MCF 10A (cell line): ENCODE measurements at places on chromosomes 5 and 9.

GRCh38 chr9:18437315-18438201 is 36.4 kb upstream of the ADAMTSL1 start:
- no peak for DNase-seq

DNA sequence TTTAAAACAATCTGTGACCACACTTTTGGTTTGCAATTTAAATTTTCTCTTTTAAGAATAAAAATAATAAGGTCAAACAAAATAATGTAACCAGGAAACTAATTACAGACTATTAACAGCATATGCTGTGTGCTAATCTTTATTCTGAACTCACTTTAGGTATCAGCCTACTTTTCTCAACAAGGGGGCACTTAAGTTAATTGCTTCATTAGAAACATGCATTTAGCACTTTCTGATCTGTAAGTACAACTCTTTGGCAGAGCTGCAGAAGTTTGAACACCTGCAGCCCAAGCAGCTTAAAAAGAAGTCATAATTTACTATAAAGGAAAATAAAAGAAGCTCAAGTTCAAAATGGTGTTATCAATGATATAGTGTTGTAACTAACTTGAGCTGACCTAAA is 21.7 kb downstream of the XRCC4 start:
- no peak for DNase-seq

DNA sequence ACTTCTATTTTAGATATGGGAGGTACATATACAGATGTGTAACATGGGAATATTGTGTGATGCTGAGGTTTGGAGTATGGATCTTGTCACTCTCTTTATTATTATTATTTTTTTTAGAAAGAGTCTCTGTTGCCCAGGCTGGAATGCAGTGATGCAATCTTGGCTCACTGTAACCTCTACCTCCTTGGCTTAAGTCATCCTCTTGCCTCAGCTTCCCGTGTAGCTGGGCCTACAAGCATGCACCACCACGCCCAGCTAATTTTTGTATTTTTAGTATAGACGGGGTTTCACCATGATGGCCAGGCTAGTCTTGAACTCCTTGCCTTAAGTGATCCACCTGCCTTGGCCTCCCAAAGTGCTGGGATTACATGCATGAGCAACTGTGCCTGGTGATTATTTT is 138.4 kb upstream of the SLC28A3 start:
- DNase-seq = peak; percentile 57

DNA sequence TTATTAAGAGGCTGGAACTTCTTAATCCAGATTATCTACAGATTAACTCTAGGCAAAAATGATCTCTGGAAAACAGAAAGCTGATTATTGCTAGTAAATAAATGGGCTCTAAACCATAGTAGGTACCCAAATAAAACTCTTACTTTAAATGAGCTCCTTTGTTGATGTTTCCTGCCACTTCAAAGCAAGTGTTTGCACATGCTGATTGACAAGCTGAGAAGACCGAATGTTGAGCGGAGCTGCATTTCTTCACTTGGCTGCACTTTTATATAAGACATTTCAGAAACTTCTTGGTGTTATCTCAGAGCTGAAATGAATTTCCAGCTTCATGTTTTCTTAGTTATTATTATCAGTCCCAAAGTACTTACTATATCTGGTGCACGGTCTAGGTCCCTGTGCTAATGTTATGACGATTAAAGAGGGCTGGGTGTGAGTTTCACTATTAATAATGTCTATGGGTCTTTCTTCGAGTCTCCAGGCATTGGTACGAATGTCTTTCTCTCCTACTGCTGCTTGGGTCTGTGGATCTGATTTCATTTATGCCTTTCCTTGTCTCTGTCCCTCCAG is 58.6 kb upstream of the CTXN3 start:
- no peak for DNase-seq

- DNase-seq = no peak
Observed at GRCh38 chr9:109799141-109799540, 19.1 kb downstream of the PALM2AKAP2 start.

DNA sequence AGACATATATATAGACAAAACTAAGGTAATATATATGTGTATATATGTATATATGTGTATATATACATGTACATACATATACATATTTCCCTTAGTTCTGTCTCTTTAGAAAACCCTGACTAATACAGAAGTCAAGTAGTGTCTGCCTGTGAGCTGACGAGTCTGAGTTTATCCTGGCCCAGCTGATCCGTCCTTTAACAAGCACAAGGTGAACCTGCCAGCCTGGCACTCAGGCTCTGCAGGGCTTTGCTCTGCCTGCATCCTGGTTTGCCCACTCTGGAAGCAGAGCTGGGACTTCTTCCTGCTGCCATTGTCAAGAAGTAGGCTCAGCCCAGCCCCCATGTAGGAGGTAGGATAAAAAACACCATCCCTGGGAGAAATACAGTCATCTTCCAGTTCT is 388.0 kb downstream of the ICE1 start:
- DNase-seq = no peak

DNA sequence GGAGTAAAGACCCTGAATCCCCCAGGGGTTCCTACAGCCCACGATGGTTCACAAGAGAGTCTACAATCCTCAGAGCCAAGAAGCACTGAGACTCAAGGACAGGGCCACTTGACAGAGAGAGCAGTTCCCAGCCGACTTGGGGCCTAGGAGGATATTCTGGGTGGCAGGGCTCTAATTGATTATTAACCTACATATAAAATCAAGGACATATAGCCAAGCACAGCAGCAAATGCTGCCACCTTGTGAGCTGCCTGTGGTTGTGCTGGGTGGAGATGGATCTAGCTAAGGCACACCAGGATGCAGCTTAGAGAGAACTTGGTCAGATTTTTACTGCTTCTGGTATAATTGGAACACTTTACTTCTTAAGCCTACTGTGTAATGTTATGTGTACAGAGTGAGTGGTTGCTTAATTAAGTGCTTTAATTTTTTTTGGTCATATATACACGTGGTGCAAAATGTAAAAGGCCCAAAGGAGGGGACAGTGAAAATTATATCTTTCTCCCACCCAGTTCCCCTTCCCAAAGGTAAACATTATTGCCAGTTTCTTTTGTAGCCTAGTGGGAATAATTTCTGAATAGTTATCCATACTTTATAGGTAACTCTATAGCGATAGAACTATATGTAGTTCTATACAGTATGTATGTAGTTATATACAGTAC is 78.8 kb downstream of the F2RL2 start:
- DNase-seq = peak; percentile 54

DNA sequence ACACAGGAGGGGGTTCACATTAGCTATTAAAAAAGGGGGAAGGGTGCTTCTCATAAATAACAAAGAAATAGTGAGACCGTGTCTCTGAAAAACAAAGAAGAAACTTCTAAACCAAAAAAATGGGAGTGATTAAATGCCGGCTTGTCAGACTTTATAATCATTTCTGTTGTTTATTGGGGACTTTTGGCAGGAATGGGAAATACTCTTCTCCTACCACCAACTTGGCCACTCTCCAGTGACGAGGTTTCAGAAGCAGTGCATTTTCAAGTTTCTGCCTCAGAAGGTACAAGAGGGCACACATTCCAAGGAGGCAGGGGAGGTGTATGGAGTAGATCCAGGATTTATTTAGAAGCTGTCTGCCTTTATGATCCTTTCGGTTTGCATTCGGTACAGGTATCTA is 46.2 kb downstream of the LIX1 start:
- DNase-seq = no peak

DNA sequence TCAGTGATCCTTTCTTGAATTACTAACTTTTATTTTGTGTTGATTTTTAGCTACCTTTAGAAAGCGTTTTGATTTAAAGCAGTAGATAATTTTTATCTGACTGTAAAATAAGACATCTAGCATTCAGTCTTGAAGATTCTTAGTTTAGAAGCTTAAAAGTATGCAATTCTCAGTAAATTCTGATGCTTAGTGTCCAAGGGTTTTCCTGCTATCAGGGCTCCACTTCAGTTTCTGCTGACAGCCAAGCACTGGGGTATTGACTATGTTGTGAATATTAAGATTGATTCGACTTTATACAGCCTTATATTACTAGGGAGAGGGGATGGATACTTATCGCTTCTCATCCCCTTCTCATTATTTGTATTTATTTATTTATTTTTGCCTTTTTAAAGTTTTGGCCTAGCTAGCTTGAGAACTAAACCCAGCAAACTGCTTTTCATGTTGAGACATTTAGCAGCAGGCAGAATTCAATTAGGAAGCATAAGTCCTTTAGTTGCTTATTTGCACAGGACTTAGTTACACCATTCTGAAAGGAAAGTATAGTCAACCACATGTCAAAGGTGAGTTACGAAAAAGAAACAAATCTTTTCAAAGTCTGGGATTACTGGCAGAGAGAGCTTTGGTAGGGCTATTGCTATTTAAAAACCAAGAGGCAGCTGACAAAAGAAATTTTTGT is 2.9 kb downstream of the PBX3 start:
- peak; percentile 42 for DNase-seq

DNA sequence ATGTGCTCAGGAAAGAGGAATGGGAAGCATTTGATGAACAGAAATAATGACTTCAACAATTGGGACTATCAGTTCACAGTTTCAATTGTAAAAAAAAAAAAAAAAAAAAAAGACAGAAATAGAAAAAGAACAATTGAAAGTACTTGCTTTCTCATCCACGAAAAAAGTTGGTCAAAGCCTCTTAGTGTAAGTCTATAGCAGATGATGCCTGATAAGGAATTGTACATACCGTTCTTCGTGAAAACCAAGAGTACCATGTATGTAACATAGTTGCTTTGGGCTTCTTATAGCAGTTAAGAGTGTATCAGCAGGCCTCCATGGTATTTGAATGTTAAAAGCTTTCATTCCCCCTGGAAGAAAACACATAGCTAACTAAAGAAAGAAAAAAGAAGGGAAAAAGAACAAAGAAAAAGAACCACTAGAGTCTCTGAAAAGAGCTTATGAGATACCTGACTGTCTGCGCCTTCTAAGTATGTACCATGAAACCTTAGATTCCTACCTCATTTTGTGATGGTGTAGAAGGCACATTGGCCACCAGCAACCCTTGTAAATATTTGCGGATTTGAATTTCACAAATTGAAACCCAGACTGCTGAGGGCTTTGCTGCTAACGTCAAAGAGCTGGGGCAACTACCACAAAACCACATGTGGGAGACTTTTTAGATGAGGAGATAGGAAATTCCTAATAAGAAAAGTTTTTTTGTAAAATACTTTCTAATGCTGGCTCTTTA is 75.2 kb downstream of the TMC1 start:
- DNase-seq = no peak

DNA sequence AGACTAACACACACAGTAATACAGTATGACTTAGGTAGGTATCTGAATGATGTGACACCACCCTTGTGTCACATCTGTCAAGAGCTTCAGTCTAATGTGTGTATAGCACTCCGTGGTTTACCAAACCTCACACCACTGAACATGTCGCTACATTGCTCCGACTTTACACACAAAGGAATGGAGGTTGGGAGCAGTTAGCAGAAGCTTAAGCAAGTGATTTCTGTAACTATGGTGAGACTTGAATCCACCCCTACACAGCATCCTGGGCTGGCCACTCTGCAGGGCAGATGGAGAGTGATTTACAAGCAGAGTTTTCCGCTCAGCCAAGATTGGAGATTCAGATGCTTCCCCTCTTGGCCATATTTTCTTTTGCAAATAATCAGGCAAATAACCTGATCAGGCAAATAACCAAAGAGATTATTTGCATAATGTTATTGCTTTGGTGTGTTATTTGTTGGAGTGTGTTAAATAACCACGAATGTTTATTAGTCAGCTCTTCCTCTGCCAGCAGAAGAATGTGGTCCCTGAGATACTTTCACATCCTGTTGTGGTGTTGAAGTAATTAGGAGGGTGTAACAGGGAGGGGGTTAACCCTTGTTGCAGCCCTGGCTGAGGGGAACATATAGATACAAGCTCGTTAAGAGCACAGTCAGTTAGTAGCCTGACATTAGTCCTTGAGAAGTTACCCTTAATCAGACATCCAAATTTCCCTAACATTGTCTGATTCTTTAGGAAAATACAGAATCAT is 92.8 kb downstream of the SNX18 start:
- DNase-seq = no peak

- no peak for DNase-seq
Observed at GRCh38 chr5:34012791-34013190, 4.9 kb upstream of the AMACR start.

- peak; percentile 13 for DNase-seq
Observed at GRCh38 chr9:4196886-4197285, 103.0 kb downstream of the GLIS3 start.

GRCh38 chr5:61572959-61573358 is 240.9 kb downstream of the ZSWIM6 start:
- DNase-seq = no peak

- no peak for DNase-seq
Observed at GRCh38 chr5:71582945-71583584, 4.1 kb upstream of the MCCC2 start.

DNA sequence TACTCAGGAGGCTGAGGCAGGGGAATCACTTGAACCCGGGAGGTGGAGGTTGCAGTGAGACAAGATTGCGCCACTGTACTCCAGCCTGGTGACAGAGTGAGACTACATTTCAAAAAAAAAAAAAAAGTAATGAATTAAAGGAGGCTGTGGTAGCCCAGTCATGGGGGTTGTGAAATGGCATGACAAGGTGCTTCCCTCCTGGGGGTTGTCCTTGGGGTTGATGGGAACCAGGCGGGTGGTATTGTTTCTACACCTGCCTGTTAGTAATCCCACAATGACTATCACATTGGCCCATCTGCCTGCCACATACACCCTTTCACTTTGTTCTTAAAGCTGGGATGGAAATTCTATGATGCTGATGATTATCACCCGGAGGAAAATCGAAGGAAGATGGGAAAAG is 5.6 kb downstream of the IDNK start:
- DNase-seq = no peak

DNA sequence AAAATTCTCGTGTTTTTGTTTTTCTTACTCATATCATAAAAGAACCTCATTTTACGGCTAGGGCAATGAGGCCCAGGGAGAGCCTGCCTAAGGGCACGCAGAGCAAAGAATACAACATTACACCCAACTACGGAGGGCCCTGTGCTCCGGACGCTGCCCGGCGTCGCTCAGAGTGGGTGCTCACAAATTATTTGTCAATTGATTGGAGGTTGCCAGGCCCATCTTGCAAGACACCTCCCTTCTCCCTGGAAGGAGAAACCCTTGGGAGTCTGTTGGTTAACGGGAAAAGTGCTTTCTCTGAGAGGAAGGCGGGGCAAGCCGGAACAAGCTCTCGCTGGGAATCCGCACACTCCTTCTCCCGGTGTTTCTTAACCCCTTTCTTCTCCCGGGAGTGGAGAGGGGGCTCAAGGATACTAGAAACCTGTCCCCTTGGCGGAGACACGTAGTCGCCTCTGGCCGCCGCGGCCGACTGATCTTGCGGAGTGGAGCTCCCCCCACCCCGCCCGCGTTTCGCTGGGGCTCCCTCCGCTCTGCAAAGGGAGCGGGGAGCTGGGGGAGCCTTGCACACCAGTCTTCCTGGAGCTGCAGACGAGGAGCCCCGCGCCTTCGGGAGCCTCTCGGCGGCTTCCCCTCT is 599.3 kb upstream of the SGCD start:
- no peak for DNase-seq

GRCh38 chr9:137666955-137667670 is 48.3 kb downstream of the EHMT1 start:
- no peak for DNase-seq

- no peak for DNase-seq
Observed at GRCh38 chr5:180206993-180207392, 2.0 kb downstream of the RASGEF1C start.
